Gastroesophageal sphincter (tissue), 4 donors: ENCODE measurements at places on chromosomes 1 and 21. TPM values are rescaled to one million over a fixed set of nuclear protein-coding genes. Genes with fewer than 3 reads are reported as not detected.

Gene KRTAP13-2
- total RNA-seq = not detected

Gene ESPN
- 0.81 TPM for total RNA-seq

Gene RNF186
- total RNA-seq = not detected

Gene GFI1
- total RNA-seq = 0.59 TPM

Gene PCNX2
- 5.9 TPM for total RNA-seq

Gene VANGL2
- total RNA-seq = 0.62 TPM

Gene SPATA46
- not detected for total RNA-seq

Gene ZC3H11A
- 84.5 TPM for total RNA-seq

Gene TACSTD2
- 3.4 TPM for total RNA-seq

Gene GTF2B
- total RNA-seq = 27.0 TPM

Gene MANEAL
- 2.7 TPM for total RNA-seq

Gene OR10K2
- total RNA-seq = not detected

Gene ERVH48-1
- not detected for total RNA-seq
